Uterus (tissue), 4 donors: ENCODE measurements at places on chromosomes 7 and 10. TPM values are rescaled to one million over a fixed set of nuclear protein-coding genes. Genes with fewer than 3 reads are reported as not detected.

GRCh38 chr10:103545366-103545765 lies 51.9 kb downstream of the NEURL1 start:
- H3K27me3 ChIP-seq = no peaks in the 10 kb centered on the region
- H3K4me3 ChIP-seq = no peak overlapping the region
- DNase-seq = no peak
- no peaks in the 10 kb centered on the region for H3K36me3 ChIP-seq
- no peak overlapping the region for H3K27ac ChIP-seq

GRCh38 chr7:25753837-25754236 lies 398.2 kb upstream of the NFE2L3 start:
- no peak for DNase-seq
- no peak overlapping the region for H3K4me3 ChIP-seq
- peak overlapping the region; percentile 82 for H3K27ac ChIP-seq

GRCh38 chr7:86889501-86889900 lies 170.0 kb downstream of the ELAPOR2 start:
- H3K4me3 ChIP-seq = no peak overlapping the region
- no peak overlapping the region for H3K27ac ChIP-seq
- DNase-seq = no peak
- no peaks in the 10 kb centered on the region for H3K4me1 ChIP-seq

GRCh38 chr7:133275008-133275407 lies 22.1 kb downstream of the EXOC4 start:
- DNase-seq = no peak
- no peaks in the 10 kb centered on the region for H3K4me1 ChIP-seq
- H3K4me3 ChIP-seq = no peak overlapping the region
- no peaks in the 10 kb centered on the region for H3K27me3 ChIP-seq

Gene PRLHR
- total RNA-seq = 1.8 TPM

Gene SUN3
- not detected for total RNA-seq

Gene CNPY1
- total RNA-seq = not detected

Gene NKX1-2
- total RNA-seq = not detected
